ENCODE measurements at places on chromosomes 12 and 14.
A peak's percentile ranks its signal among the peaks of the same experiment; 100 is the strongest.

DNA sequence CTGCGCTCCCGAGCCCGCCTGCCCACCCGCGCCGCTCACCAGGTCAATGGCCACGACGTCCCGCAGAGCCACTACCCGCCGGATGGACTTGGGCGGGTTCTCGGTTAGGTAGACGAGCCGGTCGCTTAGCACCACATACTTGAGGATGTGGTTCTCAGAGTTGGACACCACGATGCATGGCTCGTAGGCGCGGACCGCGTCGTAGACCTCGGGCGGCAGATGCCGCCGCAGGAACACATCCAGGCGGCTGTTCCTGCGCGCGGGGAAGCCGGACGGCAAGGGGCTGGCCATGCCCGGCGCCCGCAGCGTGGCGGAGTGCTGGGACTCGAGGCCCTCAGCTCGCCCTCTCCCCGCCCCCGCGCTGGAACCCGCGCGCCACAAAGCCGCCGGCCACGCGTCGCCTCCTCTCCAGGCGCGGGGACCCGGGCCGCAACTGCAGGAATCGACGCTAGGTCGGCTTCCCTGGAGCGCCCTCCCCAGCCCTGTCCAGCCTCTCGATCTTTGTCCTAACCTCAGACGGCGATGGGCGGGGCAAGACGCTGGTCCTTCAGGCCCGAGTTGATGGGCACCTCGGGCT is at the start of gene C12orf56:
Gene C12orf56 (minus strand): TSS at position 484 of the 577 bp plus-strand sequence. CDS start 193 bp downstream, at position 291.
- DNase-seq: no peak

DNA sequence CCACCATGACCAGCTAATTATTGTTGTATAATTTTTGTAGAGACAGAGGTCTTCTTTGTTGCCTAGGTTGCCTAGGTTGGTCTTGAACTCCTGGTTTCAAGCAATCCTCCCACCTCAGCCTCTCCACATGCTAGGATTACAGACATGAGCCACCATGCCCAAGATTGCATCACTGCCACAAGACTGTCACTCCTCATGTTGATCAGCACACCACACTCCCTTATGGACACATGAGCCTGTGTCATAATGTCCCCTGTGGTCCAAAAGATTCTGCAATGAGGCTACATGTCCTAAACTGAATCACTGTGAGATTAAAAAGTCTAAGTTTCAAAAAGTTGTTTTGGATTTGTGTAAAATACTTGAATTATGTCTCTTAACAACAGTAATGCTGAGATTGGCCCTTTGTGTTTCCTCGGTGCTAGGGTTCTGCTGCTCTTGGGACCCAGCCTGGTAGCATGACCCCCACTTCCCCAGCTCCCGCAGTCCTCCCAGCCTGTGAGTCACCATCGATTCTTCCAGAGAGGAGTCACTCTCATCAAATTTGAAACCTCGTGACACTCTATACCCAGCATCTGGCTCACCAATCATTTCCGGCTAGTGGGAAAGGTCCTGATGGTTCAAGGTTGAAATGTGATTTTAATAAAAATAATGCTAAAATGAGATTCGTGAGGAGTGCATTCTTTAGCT is 890.9 kb downstream of the VRK1 start:
- no peak for DNase-seq

GRCh38 chr14:53748691-53749090 is 207.9 kb downstream of the BMP4 start:
- DNase-seq: no peak

- DNase-seq: no peak
These were observed 9.0 kb downstream of the ARHGDIB start for GRCh38 chr12:14952299-14952921.

- no peak for DNase-seq
These were observed 82.7 kb downstream of the FUT8 start for GRCh38 chr14:65495196-65495595.

DNA sequence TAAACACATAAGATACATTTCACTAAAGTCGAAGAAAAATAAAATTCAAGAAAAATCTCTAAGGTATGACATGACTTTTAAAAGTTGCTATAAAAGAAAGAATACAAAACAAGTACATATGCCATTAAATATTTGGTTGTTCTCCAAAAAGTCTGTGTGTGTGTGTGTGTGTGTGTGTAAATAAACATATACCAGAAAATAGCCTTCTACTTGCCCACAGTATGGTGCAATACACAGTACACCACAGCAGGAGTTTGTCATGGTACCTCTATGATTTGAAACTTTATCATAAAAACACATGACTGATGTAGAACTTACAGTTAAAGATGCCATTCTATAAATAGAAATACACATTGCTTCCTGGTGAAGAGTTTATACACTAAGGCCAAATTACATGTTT is 692.7 kb upstream of the MGAT4C start:
- DNase-seq: no peak

DNA sequence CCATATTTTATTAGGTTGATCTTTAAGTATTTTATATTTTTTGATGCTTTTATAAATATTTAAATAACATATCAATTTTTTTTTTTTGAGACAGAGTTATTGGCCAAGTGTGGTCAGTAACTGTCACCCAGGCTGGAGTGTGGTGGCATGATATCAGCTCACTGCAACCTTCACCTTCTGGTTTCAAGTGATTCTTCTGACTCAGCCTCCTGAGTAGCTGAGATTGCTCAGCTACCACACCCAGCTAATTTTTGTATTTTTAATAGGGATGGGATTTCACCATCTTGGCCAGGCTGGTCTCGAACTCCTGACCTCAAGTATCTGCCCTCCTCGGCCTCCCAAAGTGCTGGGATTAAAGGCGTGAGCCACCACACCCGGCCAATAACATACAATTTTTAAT is 71.1 kb downstream of the FUT8 start:
- no peak for DNase-seq

DNA sequence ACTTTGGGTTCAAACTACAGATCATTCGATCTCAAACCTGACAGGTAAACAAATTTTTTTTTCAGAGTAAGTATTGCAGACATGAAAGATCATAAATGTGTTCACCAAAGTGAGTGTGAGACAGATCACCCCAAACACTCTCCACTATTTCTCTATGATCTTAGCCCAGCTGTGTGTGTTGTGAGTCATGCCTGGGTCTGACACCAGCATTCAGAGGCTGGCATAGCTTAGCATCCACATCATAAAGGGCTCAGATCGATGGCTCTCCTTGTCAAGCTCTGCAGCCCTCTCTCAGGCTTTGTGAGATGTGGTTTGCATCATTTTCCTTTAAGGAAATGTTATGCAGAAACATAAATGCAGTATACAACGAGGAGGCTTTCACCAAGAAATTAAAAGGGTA is 164.9 kb downstream of the ETV6 start:
- no peak for DNase-seq

- peak; percentile 24 for DNase-seq
These were observed 9.2 kb downstream of the HOXC8 start for GRCh38 chr12:54017878-54018467.

GRCh38 chr12:124040291-124040690 is 67.3 kb downstream of the ZNF664 start:
- no peak for DNase-seq

DNA sequence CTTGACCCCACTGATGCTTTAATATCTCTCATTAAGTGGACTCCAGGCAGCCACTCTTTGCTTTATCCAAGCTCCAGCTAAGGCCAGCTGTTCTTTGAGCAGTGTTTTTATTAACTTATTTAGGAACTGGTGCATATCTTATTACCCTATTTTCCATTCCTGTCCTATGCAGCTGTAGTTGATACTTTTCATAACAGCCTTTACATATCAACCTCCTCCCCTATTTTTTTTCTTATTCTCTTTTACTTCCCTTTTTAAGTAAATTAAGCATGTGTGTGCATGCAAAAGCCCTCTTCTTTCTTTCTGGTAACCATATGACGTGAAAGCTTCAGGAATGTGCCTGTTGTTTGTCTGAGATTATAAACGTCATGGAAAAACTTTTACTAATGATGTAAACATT is 121.2 kb downstream of the PTPRQ start:
- DNase-seq: no peak

DNA sequence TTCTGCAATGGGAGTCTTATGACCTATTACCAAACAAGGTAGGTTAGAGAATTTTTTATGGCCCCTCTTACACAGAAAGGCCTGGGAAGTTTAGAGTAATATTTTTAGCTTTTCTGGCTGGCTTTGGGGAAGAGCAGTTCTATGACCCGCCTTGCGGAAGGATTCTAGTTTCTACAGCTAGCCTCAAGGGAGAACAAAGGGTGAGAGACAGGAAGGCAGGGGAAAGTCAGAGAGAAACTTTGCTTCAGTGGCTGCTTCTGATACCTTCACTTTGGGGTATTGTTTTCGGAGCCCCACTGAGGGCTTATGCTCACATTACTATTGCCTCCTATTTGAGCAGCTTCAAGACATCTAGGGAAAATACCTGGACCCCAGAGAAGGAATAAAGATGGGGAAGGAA is 80.7 kb upstream of the NUDT4 start:
- no peak for DNase-seq

DNA sequence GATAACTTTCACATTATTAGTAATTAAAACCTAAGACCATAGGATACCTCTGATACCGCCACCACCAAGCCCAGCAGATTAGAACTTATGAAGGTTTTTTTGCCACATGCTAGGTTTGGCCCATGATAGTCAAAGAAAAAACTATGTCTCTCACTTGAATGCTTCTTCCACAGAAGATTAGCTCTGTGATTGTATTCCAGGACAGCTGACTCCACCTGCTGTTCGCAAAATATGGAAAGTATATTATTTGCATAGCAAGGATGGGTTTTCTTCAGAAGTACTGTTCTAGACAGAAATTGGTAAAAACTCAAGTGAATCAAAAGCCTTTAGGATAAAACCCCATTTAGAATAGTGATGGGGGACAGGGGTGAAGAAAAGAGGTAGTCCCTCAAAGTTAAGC is 42.2 kb downstream of the PPFIBP1 start:
- DNase-seq: no peak

GRCh38 chr12:88420457-88420856 is 159.8 kb downstream of the KITLG start:
- no peak for DNase-seq

GRCh38 chr12:81992461-81992860 is 233.3 kb upstream of the PPFIA2 start:
- no peak for DNase-seq

- DNase-seq: no peak
These were observed 15.4 kb downstream of the RIMBP2 start for GRCh38 chr12:130700492-130701401.

DNA sequence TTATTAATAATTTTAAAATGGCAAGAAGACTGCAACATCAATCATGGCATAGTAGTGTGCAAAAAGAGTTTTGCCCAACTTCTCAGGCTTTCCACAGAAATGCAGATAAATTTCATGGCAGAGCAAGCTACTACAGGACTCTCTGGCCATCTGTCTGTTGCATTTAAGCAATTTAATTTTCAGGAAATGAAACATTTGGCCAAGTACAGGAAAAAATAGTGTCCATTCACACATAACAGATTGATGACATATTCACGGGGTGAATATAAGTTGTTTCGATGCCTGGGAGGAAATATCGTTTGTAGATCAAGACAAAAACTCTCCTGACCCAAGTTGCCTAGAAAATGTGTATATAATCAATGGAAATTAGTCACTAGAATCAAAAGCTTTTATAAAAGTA is 324.0 kb downstream of the PRKD1 start:
- DNase-seq: no peak

GRCh38 chr14:45426685-45427282 is 173.8 kb upstream of the MIS18BP1 start:
- no peak for DNase-seq

DNA sequence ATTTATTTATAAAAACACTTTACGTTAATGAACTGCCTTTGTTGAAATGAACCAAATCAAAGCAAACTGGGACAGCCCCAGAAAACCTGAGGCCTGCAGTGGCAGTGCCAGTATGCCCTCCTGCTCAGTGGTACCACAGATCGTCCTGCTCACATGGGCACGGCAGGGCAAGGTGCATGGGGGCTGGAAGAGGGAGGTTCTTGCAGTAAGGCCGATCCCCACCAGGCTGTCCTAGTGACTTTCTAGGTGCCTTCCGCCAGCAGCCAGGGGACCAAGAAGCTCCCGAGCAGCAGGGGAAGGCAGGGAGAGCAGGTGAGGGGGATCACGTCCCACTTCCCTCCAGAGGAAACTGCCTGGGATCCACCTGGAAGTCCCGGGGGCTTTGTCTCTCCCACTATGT is 63.9 kb downstream of the TESC start:
- DNase-seq: no peak

- DNase-seq: no peak
These were observed 49.9 kb downstream of the ALX1 start for GRCh38 chr12:85329913-85330312.

DNA sequence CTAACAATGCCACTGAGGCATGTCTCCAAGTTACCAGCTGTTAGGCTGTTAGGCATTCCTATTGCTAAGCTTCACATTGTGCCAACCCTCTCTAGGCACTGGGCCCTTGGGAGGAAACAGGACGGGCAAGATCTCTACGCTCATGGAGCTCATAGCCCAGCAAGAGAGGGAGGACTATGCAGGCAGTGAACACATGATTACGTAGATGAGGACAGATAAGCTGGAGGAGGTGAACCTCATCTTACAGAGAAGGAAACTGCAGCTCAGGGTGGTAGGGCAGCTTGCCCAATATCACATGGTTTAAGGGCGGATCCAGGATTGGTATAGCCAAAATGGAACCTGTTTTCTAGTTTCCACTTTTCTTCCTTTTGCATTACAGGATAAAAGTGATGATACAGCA is 7.8 kb downstream of the UBE3B start:
- DNase-seq: no peak

- DNase-seq: no peak
These were observed 52.6 kb upstream of the PPFIA2 start for GRCh38 chr12:81811778-81812125.

GRCh38 chr14:26121181-26121580 is 476.7 kb downstream of the NOVA1 start:
- no peak for DNase-seq

- no peak for DNase-seq
These were observed 366 bp downstream of the LPCAT3 start for GRCh38 chr12:7017870-7018349.

DNA sequence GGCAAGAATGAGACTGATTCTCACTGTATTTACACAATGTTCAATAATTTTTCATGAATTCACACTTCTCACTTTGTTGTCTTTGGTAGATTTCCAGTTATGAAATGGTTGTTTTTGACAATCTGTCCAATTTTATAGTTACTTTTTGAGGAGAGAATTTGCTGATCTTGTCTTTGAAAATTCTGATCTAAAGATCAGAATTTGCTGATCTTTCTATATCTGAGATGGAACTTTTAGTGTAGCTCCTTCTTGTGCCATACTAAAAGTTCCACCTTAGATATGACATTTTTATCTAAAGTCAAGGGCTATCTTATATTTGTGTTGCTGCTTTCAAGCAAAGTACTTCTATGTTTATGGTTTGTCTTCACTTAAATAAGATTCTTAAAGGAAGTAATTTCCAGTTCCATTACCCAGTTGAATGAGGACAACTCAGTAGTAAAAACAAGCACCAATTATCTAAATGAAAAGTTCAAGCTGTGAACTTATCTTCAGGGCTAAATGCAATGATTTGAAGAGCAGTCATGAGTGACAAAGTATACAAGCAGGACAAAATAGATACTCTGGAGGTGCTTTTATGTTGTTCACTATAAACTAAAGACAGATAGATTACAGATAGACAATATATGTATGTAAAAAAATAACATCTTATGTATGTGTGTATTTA is 76.4 kb upstream of the FOXG1 start:
- DNase-seq: no peak

- DNase-seq: peak; percentile 61
These were observed 9.8 kb upstream of the HSP90AA1 start for GRCh38 chr14:102096569-102097188.

- no peak for DNase-seq
These were observed 8.0 kb downstream of the KRT82 start for GRCh38 chr12:52398176-52398575.
